ENCODE measurements at places on chromosomes 12 and 14.

GRCh38 chr12:115213538-115214016 lies 529.6 kb upstream of the TBX3 start:
- no peak for DNase-seq

- DNase-seq, result no peak
Measured at GRCh38 chr12:29425722-29426121, 44.8 kb upstream of the ERGIC2 start.

DNA sequence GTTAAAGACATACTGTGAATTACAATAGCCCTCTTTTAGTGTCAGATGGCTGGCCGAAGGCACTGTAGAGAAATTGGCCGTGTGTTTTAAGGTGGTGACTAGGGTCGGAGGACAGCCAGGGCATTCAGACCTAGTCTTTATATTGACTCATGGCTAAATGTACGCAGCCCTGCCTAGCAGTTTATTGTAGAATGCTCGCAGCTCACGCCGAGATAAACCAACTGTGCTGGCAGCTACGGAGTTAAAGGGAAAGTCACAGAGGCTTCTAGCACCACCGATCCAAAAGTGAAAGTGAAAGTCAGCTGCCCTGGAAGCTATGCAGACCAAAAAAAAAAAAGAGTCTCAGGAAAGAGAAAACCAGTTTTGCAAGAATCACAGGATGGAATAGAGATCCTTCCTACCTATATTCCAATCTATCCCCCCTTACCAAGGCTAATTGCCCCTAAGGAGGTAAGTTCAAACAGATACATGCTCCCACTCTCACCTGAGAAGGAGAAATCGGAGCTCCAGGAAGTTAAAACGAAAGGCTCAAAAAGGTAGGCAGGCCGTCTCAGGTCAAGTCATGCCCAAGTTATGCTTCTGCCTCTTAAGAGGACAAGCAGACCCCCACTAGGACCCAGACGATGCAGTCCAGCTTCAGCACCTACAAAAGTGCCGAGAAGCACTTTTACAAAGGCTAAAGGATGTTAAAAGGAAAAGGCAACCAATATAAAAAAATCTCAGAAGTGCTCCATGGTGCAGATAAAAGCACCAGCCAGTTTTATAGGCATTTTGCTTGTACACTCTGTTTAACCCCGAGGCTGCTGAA lies 24.8 kb downstream of the KLRK1 start:
- DNase-seq, result peak; percentile 16

GRCh38 chr14:61894452-61895077 lies 132.3 kb downstream of the SNAPC1 start:
- peak; percentile 21 for DNase-seq

GRCh38 chr14:89618811-89619551 lies 201.9 kb upstream of the FOXN3 start:
- no peak for DNase-seq

GRCh38 chr12:5589054-5589453 lies 157.1 kb downstream of the NTF3 start:
- no peak for DNase-seq

DNA sequence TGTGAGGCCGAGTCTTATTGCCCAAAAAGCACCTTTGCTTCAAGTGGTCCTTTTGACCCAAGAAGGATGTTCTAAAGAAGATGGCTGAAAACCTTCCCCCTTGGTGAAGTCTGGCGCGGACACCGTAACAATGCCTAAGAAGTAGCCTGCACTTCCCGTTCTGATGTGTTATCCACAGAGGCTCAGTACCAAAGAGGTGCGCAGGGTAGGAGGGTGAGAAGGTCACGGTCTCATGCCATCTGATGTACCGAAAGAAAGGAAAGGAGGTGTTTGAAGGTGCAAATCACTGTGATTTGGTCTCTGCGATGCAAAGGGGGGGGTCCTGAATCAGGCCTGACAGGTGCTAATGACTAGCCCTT lies 9.9 kb downstream of the PEBP1 start:
- no peak for DNase-seq

GRCh38 chr14:61502459-61503093 lies 181.2 kb downstream of the PRKCH start:
- DNase-seq, result no peak

DNA sequence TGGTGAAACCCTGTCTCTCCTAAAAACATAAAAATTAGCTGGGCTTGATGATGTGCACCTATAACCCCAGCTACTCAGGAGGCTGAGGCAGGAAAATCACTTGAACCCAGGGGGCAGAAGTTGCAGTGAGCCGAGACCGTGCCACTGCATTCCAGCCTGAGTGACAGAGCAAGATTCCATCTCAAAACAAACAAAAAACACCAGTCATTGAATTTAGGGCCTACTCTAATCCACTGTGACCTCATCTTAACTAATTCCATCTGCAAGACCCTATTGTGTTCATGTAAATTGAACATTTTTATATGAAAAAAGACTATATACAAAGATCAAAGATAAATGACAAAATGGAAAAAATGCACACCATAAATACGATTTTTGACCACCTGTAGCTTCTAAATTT lies 17.8 kb downstream of the KCNMB4 start:
- no peak for DNase-seq

DNA sequence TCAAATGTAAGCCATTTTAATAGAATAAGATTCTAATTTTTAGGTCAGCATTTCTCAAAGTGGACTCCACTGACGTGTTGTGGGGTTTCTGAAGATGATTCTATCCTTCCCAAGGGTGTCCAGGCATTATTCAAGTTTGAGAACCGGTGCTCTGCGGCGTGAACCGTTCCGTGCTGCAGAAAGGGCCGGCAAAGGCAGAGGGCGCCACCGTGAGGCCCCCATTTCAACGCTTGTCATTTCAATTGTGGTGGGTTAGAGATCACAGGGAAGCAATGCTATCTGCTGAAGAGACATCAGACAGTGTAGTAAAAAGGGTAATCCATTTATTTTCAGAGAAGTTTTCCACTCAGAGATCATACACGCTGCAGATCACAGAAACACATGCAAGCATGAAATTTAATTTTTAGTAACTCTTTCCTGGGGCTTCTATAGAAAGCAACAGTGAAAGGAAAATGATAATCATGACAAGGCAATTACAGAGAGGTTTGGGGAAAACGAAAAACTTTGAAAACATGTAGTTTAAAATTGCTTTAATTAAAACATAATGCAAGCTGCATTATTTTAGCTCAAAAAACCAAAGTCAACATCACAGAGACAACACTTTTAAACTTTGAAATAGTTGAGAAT lies 201.7 kb downstream of the EXOC5 start:
- DNase-seq, result no peak

- no peak for DNase-seq
Measured at GRCh38 chr14:95255013-95255412, 64.7 kb downstream of the CLMN start.

- no peak for DNase-seq
Measured at GRCh38 chr14:95265106-95266094, 54.3 kb downstream of the CLMN start.

DNA sequence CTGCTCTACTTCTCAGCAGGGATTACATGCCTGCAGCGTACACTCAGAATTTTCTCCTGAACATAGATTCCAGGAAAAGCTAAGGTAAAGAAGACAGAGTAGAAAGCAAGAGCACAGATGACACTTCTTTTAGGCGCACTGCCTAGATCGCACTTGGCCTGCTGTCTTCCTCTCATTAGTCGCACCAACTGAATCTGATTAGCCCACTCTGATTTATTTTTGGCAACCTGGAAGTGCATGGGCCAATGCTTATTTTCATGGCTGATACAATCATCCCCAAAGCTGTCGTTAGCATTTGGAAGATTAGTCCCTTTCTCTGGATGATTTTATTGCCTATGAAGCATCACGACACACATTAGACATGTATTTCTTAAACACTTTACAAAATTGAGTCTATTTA lies 152.5 kb downstream of the PTPRO start:
- no peak for DNase-seq

- DNase-seq, result no peak
Measured at GRCh38 chr12:128726886-128727285, 96.9 kb downstream of the SLC15A4 start.

- DNase-seq, result no peak
Measured at GRCh38 chr14:95871531-95871930, 5.1 kb upstream of the TUNAR start.

- DNase-seq, result no peak
Measured at GRCh38 chr14:92391726-92392125, 68.8 kb downstream of the SLC24A4 start.

DNA sequence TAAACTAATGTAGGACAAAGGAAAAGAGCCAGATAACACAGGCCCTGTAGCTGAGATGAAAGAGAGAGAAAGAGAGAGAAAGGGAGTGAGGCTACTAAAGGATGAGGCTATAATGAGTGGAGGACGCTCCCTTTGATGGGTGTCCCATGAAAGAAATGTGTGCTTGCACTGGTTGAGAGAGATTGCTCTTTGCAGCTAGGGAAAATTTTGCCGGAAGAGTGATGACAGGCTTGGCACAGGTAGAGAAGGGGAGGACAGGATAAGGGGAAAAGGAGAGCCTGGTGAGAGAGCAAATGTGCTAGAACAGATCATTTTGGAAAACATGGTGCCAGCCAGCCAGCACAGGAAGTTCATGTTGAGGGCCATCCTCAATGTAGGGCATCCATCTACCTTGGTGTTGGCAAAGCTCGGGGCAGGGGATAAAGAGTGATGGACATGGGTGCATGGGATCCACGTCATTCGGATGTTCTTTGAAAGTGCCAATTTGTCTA lies 248.6 kb downstream of the BTG1 start:
- no peak for DNase-seq

- DNase-seq, result no peak
Measured at GRCh38 chr12:3168223-3169221, 91.3 kb downstream of the TSPAN9 start.

DNA sequence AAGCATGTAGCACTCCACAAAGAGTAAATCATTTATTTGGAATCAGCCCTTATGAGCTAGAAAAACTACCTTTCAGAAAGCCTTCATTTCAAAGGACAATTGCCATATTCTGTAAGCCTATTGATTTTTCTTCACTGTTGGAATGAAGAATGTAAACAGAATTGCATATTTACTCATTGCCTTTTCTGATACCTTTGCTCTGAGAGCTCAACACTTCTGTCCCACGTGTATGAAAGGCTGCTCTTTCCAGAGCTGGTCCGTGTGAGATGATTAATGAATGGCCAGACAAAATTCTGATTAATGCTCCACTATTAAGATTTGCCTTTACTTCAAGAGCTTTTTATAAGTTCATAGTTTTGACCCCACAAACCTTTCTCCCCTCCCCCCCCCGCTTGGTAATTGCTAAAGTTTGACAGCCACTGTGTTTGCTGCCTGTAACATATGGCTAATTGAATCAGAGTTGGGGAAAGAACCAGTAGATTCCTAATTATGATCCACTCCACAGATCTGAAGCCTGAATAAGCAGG lies 63.0 kb upstream of the PLEKHA5 start:
- no peak for DNase-seq

- DNase-seq, result no peak
Measured at GRCh38 chr14:100979780-100980179, 76.3 kb upstream of the RTL1 start.

- DNase-seq, result no peak
Measured at GRCh38 chr12:26278266-26278665, 82.9 kb downstream of the SSPN start.

DNA sequence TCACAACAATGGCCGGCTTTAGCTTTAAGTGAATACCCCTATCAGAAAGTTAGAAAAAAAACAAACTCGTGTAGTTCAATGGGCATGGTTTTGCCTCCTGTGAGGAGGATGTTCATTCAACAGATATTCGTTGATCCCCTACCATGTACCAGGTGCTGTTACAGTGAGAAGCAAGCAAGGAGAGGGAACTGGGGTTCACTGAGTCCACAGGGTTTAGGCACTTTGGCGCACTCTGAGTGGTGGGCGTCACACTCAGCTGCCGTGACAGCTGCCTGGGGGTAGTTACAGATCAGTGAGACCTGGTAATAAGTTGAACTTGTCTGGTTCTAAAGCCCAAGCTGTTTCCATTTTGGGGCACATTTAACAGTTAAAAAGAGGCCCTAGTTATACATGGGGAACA lies 74.2 kb downstream of the PAPOLA start:
- DNase-seq, result no peak

DNA sequence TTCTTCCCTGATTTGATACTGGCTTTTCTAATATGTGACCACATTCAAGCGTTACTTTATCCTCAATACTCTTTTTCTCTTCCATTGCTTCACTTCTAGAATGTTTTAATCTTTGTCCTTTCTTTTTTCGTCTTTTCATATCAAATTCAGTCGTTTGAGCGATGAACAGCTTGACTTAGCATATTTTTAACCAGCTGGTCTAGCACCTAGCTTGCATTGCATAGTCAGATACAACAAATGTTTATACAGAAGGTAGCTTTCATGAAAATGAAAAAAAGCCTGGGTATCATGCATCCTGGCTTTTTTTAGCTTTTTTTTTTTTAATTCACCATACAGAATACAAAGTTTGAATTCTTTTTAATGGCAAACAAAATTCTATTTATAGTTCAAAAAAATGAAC lies 1.2 kb downstream of the SOX5 start:
- DNase-seq, result no peak

DNA sequence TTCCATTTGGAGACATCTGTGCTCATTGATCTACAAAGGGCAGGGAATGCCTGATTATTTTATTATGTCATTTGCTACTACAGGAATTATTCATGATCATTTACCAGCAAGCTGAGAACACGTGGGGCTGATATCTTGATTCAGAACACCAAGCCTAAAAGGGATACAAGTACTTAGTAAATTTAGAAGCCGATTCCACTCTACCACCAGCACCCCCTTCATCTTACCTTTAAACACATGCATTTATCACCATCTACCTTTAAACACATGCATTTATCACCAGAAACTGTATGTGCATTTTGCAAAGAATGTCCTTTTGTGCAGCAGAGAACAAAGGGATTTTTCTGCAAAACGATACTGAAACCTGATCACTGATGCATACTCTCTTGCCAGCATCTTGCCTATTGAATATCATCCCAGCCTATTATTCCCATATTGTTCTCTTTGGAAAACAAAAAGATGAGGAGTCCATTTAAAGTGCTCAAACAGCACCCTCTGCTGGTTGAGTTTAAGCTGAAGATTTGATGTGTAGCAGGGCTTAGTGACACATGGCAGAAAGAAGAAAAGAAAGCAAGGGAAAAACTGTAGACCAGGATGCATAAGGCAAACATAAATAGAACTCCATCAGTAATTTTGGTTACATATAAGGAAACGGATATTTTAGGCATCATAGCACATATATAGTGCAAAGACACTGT lies 132.6 kb upstream of the PLEKHG7 start:
- DNase-seq, result peak; percentile 9

DNA sequence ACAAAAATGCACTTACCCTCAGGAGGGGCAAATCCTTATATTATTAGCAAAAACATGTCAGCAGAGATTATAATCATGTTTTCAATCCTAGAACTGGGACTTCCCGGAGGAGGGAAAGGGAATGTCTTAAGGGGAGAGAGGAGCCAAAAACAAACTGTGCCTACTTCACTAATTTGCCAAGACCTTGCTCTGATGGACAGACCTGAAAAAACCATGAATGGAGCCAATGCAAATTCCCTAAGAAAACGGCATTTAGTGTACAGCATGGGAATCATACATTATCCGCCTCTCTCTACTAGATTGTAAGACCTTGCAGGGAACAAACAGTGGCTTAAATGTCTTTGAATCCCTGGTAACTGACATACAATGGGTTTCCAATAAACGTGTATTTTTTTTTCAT lies 70.4 kb downstream of the NTN4 start:
- DNase-seq, result no peak

GRCh38 chr14:85182282-85182681 lies 347.7 kb upstream of the FLRT2 start:
- no peak for DNase-seq

Data from activated CD4-positive, CD25-positive, alpha-beta regulatory T cell treated with anti-CD3 and anti-CD28 coated beads, Interleukin-2, amount 50 U/mL, for 16 hours (primary cell).